ENCODE measurements at places on chromosomes 11 and 22.

- DNase-seq = peak; percentile 83
Measured at GRCh38 chr22:41822317-41823057, 10.4 kb upstream of the SREBF2 start.

DNA sequence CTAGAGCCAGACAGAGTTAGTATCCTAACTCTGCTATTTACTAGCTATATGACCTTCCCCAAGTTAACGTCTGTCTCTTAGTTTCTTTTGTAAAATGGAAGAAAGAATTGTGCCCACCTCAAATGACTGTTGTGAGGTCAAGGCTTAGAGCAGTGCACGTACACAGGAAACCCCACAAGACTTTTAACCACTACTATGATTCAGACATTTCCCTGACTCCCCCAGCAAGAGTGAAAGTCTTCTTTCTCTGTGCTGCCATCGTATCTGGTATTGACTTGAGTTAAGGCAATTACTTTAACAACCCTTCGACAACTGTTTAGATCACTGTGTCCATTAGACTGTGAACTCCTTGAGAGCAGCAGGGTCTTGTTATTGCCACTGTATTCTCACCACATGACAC lies 2.6 kb upstream of the OR52W1 start:
- no peak for DNase-seq

GRCh38 chr11:47649276-47649675 lies 6.9 kb upstream of the MTCH2 start:
- no peak for DNase-seq

- DNase-seq = no peak
Measured at GRCh38 chr11:86101941-86102407, 33.1 kb upstream of the PICALM start.

- no peak for DNase-seq
Measured at GRCh38 chr11:13052130-13052571, 43.0 kb downstream of the RASSF10 start.

DNA sequence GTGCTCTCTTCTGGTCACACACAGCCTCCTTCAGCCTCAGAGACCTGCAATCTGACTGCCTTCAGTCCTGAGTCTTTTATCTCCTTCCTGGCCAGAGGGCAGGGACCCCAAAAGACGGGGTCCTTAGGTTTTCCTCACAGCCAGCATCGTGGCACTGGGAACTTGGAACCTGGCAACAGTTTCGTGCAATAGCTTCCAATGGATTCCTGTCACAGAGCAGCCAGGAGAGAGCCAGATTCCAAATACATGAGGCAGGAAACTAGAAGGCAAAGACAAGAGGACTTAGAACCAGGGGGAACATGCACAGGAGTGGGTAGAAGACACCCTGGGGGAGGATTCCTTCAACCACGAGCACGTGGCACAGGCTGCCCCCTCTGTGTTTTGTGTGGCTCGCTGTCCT lies 48.6 kb downstream of the C11orf91 start:
- DNase-seq = no peak

DNA sequence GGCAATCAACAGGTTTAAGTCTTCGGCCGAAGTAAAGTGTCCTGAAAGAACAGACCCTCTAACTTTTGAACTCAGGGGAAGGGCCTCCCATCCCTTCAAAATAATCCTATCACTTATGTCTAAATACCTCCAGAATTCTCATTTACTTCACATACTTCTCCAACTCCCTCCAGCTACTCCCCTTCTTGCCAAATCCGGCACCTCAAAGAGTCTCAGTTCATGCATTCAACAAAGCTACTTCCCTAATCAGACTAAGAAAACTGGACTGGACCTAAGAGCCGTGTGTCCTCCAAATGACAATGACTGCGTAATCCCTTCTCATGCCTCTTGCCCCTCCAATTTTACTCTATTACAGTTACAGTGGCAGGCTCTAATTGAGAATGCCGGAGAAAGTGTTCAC lies 1.3 kb downstream of the DDB1 start:
- DNase-seq = no peak

- no peak for DNase-seq
Measured at GRCh38 chr11:125264100-125265022, 99.8 kb downstream of the PKNOX2 start.

DNA sequence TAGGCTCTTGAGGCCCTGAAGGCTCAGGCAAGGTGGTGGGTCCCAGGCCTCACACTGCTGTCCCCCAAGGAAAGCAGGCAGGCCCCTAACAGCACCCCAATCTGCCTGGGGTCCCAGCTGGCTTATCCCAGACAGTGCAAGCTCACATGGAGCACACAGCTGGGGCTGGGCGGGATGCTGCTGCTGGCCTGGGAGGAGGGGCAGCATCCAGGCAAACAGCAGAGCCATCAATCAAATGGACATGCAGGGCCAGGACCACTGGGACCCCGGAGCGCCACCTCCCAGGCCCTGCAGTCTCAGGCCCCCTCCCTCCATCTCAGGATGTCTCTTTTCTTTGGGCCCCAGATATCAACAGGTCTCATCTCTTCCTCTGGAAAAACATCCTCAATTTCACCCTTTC lies 140.3 kb downstream of the BRD1 start:
- DNase-seq = no peak

- DNase-seq = no peak
Measured at GRCh38 chr11:59641156-59641555, 25.6 kb upstream of the OSBP start.

DNA sequence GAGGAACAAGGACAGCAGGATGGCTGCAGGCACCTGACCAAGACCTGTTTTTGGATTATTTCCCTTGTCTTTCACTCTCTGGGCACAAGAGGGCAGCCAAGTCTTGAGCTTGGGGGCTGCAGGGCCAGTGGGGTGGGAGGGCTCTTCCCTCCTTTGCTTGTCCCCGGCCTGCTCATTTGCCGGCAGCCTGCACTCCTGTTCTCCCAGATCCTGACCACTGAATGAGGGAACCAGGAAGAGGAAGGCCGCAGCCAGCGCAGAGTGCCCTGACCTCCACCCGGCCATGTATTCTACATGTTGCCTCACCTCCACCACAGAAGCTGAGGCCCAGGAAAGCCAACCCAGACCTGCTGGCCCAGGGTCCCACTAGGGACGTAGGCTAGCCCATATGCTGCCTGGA lies 15.5 kb upstream of the NNMT start:
- DNase-seq = no peak

DNA sequence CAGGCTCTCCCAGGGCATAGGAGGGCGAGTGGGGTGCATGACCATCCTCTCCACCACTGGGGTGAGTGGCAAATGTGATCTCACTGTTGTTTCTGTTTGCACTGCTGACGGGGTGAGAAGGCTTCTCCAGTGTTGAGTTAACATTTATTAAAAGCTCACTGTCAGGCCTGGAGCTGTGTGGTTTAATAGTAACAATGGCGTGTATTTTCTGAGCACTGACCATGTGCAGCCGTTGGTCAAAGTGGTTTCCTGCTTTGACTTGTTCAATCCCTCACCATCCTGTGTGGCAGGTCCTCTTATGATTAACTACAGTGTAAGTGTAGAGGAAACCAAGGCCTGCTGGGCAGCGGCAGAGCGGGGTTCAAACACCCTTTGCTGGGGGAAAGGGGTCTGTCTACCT lies 4.4 kb downstream of the A4GALT start:
- no peak for DNase-seq

- DNase-seq = no peak
Measured at GRCh38 chr11:129282634-129283033, 90.5 kb upstream of the ARHGAP32 start.

- no peak for DNase-seq
Measured at GRCh38 chr11:113553915-113554314, 78.7 kb upstream of the DRD2 start.

DNA sequence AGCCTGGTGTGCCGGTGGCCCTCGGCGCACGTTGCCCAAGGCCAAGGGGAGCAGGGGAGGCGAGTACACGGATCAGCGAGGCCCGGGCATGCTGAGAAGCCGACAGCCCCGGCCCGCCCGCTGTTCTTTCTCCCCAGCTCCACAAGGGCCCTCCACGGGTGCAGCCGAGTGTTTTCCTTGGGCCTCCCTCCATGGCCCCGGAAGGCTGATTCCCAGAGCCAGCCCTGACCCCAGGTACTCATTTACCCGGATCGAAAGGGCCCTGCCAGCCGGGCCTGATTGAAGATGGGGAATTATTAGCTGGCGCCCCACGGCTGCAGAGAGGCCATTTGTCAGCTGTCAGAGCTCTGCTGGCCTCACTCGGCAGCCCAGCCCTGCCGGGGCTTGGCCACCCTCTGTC lies 53.1 kb downstream of the WNT7B start:
- no peak for DNase-seq

DNA sequence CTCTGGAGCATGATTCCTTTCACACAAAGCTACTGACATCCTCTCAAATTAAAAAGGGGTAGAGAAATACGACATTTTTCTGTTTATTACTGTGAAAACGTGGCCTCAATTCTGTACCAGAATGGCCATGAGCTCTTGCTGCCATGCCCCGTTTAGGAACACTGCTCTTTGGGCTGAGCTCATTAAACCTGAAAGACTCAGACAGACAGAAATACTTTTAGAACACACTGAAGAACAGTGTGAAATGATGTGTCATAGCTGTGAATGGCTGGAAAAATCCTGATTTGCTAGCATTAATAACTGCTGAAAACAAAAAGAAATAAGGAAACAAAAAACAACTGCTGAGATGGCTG lies 32.2 kb upstream of the TMEM135 start:
- DNase-seq = no peak

DNA sequence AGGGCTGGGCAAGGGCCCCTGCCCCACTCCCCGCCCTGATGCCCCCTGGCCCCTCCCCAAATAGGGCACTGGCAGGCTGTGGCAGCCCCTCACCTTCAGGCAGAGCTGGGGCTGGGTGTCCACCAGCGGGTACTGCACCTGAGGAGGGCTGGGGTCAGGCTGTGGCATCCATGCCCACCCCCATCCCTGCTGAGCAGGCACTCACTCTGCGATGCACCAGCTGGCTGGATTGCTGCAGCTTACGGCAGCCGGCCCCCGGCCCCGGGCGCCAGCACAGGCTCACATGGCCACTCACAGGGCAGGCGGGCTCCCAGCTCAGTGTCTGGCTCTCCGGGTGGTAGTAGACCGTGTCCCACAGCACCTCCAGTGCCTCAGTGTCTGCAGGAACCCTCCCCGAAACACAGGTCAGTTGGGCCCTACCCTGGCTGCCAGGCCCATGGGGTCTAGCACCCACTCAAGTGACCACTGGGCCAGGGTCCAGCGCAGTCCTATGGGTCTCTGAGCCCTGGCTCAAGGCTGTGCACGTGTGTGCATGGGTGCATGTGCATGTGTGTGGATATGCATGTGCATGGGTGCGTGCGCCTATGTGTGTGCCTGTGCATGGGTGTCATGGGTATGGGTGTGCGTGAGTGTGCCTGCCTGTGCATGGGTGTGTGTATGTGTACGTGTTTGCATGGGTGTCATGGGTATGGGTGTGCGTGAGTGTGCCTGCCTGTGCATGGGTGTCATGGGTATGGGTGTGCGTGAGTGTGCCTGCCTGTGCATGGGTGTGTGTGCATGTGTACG lies 14.4 kb downstream of the IL17REL start:
- DNase-seq = no peak

- no peak for DNase-seq
Measured at GRCh38 chr11:86446163-86446923, 71.7 kb downstream of the CCDC81 start.

DNA sequence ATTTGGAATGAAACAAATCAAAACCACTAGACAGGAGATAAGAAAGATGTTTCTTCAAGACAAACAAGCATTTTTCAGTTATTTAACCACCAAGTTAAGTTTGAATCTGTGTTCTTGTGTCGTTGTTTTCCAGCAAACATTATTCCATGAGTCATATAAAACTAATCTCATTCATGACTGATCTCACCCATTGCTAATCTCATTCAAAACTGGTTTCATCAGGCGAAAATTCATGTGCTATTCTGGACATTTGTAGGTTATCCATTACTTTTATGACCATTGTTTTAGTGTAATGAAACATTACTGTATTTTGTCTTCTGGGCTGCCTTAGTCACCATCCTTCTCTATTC lies 221.8 kb downstream of the DDX10 start:
- no peak for DNase-seq

DNA sequence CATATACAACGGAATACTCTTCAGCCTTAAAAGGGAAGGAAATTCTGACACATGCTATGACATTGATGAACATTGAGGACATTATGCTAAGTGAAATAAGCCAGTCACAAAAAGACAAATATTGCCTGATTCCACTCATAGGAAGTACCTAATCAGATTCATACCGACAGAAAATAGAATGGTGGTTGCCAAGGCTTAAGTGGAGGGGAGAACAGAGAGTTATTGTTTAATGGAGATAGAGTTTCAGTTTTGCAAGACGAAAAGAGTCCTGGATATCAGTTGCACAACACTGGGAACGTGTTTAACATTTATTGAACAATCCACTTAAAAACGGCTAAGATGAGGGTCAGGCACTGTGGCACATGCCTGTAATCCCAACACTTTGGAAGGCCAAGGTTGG lies 45.6 kb upstream of the HIPK3 start:
- DNase-seq = no peak

DNA sequence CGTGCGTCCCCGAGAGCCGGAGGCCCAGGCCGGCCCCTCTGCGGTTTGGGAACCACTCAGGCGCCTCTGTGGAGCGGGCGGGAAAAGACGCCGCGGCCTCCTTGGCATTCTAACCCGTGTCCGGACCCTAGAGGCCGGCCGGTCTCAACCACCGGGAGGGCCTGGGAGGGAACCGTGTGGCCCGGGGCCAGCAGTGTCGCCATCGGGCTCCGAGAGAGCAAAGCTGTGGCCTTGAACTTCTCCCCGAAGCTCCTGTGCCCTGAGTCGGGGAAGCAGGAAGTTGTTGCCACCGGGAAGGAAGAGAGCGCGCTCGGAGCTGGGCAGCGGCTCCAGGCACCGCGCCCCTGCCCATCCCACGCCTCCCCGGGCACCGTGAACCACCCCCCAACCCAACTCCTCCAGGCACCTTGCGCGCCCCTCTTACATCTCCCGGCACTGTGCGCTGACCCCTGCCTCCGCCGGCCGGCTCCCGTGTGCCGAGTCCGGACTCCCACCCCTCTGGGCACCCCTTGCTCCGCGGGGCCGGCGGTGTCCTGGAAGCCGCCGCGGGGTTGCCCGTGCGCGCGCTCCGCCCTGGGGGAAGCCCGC lies 80.0 kb upstream of the PPARA start:
- no peak for DNase-seq

- DNase-seq = no peak
Measured at GRCh38 chr22:48711031-48711431, 1116.6 kb downstream of the BRD1 start.

DNA sequence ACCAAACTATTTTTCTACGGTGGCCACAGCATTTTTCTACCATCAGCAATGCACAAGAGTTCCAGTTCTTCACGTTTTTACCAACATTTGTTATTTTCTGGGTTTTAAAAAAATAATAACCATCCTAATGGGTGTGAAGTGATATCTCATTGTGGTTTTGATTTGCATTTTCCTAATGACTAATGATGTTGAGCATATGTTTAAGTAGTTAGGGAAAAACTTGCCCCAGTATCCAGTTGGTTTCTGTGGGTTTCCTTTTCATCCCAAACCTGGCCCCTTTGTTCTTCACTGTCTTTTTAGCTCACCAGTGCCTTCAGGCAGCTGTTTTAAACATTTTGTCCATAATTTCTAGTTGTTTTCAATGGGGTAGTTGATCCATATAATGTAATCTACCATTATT lies 14.7 kb upstream of the PTS start:
- no peak for DNase-seq

GRCh38 chr11:122319691-122320620 lies 203.9 kb upstream of the BLID start:
- no peak for DNase-seq

GRCh38 chr11:20117291-20117690 lies 43.0 kb downstream of the DBX1 start:
- DNase-seq = no peak

- DNase-seq = no peak
Measured at GRCh38 chr11:35335226-35335625, 84.1 kb downstream of the SLC1A2 start.

All from CD4-positive, alpha-beta T cell treated with Interleukin-1 beta for 1 hour (primary cell).